ENCODE measurements at places on chromosomes 13 and 19.

DNA sequence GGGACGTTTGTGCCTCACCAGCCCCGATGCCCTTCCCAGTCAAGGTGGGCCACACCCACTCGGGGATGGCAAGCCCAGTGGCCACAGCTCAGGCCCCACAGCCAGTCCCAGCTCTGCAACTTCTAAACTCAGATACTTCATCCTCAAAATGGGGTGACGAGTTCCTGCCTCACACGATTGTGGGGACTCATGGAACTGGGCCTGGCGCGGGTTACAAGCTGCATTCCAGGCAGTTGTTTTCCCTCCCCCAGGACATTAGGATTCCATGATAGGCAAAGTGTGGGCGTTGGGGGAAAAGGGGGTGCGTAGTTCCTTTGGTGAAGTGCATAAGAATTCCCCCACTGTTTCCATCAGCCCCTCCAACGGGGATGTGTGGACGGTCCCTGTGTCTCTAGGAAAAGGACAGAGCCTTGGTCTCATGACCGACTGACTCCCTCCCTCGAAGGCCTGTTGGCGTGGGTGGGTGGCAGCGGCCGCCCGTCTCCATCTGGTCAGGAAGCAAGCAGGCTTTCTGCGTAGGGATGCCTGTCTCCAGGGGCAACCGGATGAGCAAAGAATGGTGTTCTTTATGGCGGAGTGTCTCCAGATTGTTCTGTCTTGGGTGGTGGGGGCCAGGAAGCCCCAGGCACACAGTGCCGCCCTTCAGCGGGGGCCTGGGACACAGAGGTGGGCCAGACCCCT, 21.1 kb upstream of the NPAS1 start:
- no peak for DNase-seq

DNA sequence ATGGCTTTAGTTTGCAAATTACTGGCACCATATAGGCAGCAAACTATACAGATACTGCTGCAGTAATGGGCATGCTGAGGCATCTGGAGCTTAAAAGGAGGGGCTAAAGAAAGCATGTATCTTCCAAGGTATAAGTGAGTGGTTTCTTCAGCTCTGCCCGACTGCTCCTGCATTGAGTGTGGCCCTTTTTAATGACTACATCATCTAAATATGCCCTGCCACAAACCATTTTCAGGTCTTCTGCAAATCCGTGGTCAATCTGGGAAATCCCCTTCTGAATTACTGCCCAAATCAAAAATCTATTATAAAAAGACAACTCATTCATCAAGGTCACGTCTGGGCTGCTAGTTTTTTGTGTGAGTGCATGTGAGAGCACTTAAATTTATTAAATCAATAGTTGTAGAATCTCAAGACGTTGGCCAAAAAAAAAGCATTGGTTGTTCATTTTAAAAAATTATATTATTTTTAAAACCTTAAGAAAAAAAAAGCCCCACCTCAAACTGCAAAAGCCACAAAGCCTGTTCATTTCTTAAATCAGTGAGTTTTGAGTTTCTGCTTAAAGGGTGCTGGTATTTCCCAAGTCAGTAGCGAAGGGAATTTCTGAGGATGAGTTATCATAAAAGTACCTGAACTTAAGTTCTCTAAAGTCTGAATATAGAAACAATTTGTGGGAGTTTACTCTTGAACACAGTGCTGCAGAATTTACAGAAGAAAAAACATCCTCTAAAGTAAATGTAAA, 16.3 kb downstream of the LCP1 start:
- DNase-seq, result no peak

DNA sequence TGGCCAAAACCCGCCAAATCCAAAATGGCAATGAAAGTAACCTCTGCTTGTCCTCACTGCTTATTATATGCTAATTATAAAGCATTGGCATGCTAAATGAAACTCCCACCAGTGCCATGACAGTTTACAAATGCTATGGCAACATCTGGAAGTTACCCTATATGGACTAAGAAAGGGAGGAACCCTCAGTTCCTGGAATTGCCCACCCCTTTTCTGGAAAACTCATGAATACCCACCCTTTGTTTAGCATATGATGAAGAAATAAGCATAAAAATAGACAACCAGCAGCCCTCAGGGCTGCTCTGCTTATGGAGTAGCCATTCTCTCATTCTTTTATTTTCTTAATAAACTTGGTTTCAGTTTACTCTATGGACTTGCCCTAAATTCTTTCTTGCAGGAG, 269.8 kb downstream of the OLFM4 start:
- no peak for DNase-seq

DNA sequence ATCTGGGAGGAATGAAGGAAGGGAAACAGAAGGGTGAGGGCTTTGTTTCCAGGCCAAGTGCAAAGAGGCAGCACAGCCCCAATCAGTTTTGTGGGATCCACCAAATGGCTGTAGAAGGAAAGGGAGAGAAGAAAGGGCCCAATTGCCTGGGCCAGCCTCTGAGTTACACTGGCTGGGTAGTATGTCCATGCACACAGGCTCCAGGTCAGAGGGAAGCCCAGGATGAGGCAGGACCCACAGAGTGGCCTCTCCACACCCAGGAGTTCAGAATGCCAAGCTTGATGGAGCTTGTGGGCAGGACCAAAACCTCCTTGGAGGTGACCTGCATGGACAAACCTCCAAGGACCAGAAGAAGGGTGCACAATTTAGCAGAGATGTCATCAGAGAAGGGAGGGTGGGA, 178.2 kb upstream of the TSHZ3 start:
- DNase-seq, result no peak

GRCh38 chr13:101258071-101258470, 158.2 kb downstream of the NALCN start:
- DNase-seq, result no peak

DNA sequence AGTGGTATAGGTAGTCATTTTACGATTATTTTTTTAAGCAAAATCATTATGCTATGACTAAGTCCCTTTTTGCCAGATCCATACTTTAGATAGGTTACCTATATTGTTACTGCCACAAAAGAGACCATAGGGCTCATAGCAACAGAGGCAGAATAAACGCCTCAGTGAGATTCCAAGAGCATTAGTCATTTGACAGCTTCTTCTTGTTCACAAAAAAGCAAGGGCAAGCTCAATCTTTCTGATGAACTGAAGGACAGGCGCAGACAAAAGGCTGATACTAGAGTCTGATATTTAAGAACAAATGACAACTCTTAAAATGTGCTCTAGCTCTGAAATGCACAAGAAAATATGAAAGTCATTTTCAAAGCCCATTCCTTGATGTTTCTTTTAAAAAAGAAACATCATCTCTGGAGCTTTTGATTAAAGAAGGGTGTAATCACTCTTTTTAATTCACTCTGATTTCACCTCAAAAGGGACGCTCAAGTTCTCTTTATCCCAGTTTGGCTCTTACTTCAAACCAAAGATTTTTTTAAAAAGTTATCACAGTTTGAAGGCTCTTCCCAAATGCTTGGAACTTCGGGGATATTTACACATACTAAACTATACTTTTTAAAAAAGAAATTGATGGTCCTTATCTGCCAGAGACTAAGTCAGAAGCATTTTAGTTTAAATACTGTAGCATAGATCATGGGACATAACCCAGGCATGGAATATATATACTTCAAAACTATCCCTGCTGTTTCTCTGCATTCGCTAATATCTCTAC, 187.2 kb downstream of the EFNB2 start:
- no peak for DNase-seq

DNA sequence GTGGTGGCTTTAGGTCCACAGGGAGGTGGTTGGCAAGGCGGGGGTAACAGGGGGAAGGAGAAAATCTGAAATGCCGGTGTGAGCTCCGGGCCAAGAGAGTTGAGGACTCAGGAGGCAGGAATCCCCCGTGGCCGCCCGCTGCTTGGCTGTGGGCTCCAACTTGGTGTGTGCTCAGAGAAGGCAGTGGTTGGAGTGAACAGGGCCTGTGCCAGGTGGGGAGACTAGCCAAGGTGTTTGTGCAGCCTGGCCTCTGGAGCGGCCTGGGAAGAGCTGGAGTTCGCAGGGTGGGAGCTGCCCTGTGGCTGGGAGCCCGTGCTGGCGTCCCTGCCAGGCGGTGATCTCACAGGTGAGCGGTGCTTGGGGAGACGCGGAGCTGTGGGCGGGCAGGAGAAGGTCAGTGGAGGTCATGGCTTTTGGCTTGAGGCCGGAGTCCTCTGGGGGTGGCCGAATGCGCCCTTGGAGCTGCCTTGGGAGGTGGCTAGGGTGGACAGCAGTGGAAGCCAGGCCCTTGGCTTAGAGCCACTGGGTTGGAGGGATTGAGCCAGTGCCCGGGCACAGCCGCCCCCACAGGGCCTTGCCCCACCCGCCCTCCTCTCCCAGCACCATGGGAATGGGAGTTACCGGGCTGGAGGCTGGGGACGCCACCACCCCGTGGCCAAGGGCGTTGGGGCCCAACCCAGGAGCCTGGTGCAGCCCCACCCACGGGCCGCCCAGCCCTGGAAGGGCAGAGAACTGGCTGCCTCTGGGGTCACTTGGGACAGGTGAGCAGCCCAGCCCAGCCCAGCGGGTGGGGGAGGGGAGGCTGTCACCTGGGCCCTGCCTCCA, 7.1 kb upstream of the CIRBP start:
- no peak for DNase-seq

- no peak for DNase-seq
Observed at GRCh38 chr13:98541191-98541590, 35.7 kb downstream of the STK24 start.

- DNase-seq, result no peak
Observed at GRCh38 chr19:16180611-16181010, 4.6 kb upstream of the FAM32A start.

DNA sequence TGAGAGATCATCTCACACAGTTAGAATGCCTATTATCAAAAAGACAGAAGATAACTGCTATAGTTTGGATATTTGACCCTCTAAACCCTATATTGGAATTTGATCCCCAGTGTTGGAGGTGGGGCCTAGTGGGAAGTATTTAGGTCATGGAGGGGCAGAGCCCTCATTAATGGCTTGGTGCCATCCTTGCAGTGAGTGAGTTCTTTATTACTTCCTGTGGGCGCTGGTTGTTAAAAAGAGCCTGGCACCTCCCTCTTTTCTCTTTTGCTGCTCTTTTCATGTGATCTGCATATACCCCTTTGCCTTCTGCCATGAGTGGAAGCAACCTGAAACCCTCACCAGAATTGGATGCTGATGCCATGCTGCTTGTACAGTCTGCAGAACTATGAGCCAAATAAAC, 66.8 kb downstream of the TDRD3 start:
- no peak for DNase-seq

GRCh38 chr13:79937771-79938216, 403.1 kb downstream of the SPRY2 start:
- DNase-seq, result no peak

DNA sequence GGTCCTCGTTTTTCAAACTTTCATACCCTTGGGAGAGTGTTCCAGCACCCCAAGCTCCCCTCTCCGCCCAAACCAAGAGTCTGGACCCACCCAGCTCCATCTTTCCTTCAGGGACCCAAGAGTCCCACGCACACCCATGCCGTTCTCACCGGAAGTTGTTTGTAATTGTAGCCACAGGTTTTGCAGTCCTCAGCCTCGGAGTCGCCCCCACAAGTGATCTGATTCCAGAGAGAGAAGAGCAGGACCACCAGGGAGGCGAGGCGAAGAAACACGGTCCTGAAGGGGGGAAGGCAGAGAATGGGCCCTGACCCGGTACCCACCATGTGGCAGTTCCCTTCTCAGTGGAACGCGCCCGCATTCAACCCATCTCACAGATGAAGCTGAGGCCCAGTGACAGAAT, 3.4 kb upstream of the LENG1 start:
- DNase-seq, result no peak

GRCh38 chr13:48579165-48579918, 46.5 kb upstream of the RCBTB2 start:
- DNase-seq, result no peak

DNA sequence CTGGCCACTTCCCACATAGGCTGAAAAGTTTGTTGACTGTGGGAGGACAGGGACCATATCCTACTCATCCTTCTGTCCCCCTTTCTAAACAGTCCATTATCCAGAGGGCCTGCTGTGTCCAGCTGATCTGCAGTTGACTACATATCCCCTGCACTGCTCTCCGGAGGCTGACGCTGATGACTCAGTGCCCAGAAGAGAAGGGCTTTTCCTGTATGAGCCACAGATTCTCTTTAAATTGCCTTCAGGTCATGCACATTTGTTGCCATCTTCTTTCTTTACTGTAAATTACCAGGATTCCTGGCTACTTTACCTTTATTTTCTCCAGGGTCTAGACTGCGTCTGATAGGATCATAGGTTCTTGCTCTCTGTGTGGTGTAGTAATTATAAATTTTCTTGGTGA, 125.2 kb downstream of the LACC1 start:
- DNase-seq, result no peak

GRCh38 chr13:73676550-73677047, 457.6 kb downstream of the KLF12 start:
- DNase-seq, result no peak

DNA sequence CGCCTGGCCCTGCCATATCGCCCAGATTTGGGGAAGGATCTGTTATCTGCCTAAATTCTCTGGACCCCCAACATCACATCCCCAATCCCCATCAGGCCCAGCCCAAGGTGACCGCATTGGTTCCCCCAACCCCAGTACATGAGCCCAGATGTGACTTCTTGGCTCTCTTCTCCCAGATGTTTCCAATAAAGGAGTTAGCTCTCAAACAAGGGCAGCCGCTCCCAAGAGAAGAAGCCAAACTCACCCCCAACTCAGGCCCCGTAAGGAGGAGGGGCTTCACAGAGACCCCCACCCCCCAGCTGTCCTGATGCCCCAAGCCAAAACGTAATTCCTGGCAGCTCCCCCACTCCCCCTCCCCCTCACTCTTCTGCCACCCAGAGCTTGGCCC, 6.9 kb downstream of the FBN3 start:
- no peak for DNase-seq

DNA sequence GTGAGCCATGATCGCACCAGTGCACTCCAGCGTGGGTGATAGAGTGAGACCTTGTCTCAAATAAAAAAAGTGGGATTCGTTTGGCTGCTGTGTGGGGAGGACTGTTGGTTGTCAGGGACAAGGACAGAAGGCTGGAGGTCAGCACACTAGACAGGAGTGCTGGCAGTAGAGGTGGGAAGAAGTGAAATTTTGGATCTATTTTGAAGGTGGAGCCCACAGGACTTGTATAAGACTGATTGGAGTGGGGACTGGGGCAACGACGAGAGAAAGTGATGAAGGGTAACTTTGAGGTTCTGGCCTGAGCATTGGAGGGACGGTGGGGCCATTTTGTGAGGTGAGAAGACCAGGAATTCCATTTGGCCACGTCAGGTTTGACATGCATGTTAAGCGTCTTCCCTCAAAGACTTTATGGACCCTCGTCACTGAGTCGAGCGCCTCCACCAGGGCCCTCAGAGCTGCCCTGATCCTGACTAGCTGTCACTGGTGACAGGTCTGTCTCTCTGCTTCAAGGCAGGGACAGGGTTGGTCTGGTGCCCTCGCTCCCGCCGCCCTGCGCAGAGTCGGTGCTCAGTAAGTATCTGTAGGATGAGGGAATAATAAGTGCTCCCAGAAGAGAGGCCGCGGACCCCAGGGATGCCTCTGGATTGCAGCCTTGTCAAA, 673 bp downstream of the CTU1 start:
- no peak for DNase-seq

GRCh38 chr19:5101871-5102270, 133.0 kb downstream of the KDM4B start:
- DNase-seq, result no peak

GRCh38 chr19:4649392-4650047, 10.2 kb downstream of the TNFAIP8L1 start:
- no peak for DNase-seq

- DNase-seq, result no peak
Observed at GRCh38 chr13:76723551-76724232, 162.5 kb downstream of the KCTD12 start.

- no peak for DNase-seq
Observed at GRCh38 chr13:96817336-96817941, 176.8 kb downstream of the OXGR1 start.
